Aorta (tissue), 5 donors: ENCODE measurements at places on chromosomes 2 and 18.

DNA sequence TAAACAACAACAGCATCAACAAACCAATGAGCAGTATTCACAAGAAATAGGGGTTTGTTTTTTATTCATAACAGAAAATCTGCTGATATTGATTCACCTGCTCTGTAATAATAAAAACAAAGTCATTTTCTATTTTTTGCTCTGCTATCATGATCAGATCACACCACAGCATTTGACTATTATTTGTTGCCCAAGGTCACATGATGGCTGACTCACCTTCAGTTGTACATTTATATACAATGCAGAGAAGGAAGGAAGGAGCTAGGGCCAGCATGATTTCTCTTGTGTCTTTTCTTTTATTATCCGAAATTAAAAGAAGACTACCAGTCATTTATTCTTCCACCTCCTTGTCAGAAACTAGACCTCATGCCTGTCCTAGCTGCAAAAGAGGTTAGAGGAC, 1427.7 kb upstream of the CELF4 start:
- DNase-seq, result no peak

DNA sequence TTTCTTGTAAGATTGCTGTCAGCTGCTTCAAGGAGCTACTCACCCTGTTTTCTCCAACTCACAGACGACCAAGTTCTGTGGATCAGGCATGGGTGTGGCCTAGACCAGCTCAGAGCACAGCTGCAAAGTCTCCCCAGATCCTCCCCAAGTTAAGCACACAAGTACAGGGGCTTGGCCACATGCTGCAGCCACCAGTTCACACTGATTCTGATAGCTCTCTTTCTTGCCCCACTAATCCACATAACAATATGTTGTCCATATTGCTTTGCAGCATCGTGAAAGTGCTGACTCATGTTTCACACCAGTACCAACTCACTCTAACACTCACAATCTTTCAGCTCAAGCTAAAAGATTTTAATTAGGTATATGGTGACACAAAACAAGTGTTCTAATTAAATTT, 437.0 kb downstream of the PARD3B start:
- DNase-seq, result no peak

DNA sequence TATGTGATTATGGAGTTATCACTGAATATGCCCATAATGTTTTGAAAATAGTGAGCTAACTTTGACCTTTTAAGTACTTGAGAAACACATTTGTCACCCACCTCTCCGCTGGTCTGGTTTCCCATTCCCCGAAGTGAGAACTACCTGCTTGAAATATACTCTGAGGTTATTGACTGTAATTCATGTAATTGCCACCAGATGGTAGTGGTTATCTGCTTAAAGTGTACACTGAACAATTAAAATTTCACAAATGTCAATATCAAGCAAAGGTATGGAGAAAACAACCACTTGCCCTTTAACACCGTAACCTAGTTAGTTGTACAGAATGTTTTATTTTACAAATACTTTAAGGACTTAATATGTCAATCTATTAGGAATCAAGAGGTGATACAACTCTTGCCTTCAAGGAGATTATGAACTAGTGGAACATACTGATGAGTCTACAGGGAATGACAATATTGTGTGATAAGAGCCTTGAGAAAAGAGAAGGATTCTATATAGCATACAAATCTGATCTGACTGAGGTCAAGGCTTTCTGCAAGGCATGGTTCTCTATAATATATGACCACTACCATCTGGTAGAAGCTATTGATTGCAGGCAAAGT, 316.8 kb upstream of the KCNH7 start:
- DNase-seq, result no peak

- no peak for DNase-seq
Observed at GRCh38 chr18:470661-471501, 29.6 kb downstream of the COLEC12 start.

DNA sequence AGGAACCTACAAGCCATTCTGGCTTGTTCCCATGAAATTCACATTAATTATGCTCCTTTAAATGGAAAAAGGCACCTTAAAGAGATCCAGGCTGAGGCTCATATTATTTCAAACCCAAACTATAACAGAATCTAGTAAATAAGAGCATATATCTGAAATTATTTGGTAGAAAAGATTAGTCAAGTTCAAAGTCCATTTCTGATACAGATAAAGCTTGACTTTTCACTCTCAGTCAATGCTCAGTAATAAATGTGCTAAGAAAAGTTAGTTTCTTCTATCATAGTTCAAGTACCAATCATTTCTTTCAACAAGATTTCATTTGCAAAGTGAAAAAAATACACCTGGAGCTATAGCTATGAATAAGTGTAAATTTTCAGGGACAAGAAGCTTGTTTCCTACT, 61.8 kb upstream of the NARS1 start:
- DNase-seq, result no peak

GRCh38 chr18:11005528-11005927, 143.8 kb downstream of the PIEZO2 start:
- no peak for DNase-seq

DNA sequence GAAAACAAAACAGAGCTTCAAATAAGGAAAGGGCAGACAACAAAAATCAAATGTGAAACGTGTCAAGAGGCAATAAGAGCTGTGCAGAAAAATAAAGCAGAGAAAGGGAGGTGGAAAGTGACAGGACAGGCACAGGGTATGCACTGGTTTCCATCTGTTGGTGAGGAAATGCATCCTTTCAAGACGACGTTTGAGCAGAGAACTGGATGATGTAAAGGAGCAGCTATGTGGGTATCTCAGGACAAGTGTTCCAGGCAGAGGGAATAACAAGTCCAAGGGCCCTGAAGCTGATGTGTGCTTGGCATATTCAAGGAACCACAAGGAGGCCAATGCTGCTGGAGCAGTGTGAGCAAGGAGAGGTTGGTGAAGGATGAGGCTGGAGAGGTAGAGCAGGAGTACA, 168.9 kb upstream of the SERPINE2 start:
- DNase-seq, result no peak

DNA sequence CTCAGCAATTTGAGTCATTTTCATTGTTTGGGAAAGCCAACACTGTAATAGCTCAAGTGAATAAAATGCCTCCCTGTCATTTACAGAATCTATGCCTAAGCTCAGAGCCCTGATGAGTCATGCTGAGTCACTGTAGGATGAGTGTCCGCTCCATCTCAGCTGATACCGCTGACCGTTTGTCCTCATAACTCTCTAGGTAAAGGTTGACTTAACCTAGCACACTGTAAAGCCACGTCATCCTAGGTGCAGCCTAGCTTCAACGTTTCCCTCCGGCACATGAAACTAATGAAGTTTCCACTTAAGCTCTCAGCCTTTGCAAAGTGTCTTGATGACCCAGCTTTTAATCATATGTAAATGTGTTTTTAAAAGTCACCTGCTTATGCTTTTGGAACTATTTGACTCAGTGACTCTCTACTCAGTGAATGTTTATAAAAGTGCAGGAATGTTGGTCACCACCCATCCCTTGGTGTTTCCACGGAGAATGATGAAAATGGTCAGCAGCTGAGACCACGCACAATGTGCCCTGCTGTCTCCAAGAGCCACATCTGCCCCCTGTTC, 154.0 kb downstream of the PMAIP1 start:
- DNase-seq, result no peak

DNA sequence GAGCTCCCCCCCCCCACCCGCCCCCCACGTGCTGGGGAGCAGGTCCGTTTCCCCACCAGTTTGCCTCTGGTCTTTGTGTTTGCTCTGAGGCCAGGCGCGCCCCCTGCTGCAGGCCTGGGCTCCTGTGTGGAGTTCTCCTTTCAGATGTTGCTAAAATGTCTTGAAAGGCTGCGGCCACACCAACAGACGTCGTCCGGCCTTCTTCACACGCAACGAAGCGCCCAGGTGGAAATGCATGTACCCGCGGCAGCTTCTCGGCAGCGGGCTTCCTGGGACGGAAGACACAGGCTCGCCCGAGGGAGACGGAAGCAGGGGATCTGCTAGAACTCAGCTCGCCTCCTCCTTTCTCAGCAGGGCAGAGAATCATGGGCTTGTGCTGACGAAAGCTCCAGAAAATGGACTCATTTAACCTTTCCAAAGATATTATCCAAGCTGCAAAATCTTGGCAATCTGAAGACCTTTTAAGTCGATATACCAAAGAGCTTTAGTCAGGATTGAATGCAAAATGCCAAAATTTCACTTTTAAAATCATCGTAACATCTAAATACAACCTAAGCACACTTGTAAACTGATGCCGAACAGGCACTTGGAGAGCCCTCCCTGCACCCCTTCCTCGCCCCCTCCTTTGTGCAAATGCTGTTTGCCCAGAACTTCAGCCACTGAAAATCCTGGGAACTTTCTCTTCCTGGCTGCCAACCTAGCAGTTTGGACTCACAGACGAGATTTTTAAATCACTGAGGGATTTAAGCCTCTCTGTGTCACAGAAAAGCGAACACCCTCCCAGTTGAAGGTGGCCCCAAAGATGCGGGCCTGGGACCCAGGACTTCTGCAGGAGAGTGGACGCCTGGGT, 125.5 kb upstream of the ZNF516 start:
- peak; percentile 86 for DNase-seq

GRCh38 chr2:71465356-71465755, 12.0 kb downstream of the DYSF start:
- DNase-seq, result no peak

- DNase-seq, result peak; percentile 94
Observed at GRCh38 chr2:238847841-238848690, at the start of gene TWIST2. Gene TWIST2 (plus strand): TSS chr2:238848085. CDS start chr2:238848216, 131 bp downstream.

- DNase-seq, result no peak
Observed at GRCh38 chr2:86769838-86770237, 20.9 kb downstream of the CD8A start.

- DNase-seq, result no peak
Observed at GRCh38 chr2:149783284-149783683, 195.7 kb upstream of the MMADHC start.

DNA sequence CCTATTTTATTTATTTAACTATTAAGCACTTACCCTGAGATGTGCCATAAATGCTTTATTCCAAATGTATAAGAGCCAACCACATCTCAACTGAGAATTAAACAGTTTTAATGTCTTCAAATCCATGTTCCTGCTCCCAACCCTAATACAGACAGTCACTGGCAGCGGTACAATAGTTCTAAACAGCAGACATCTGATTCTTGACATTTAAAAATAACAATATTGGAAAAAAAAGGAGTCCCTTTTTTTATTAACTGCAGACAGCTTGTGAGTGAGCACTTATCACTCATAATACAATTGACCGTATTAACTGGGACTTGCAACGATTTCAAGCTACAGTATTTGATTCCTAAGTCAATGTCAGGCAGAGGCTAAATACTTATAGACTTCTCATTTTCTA, 424.6 kb downstream of the TGIF1 start:
- no peak for DNase-seq

GRCh38 chr2:221075203-221075602, 496.9 kb downstream of the EPHA4 start:
- no peak for DNase-seq

DNA sequence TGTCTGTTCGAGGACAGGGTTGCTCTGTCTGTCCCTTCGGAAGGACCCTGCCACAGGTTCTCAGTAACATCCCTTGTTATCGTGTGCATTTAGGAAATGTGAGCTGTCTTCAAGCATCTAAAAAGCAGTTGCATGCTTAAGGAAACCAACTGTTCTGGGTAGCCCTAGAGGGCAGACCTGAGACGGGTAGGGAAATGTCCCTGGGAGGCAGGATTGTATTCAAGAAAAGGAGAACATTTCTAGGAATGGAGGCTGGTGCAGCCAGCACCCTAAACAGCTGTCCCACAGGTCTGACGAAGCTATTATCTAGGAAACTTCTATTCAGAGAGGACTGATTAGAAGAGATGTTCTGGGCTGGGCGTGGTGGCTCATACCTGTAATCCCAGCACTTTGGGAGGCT, 414.2 kb downstream of the NBAS start:
- no peak for DNase-seq

DNA sequence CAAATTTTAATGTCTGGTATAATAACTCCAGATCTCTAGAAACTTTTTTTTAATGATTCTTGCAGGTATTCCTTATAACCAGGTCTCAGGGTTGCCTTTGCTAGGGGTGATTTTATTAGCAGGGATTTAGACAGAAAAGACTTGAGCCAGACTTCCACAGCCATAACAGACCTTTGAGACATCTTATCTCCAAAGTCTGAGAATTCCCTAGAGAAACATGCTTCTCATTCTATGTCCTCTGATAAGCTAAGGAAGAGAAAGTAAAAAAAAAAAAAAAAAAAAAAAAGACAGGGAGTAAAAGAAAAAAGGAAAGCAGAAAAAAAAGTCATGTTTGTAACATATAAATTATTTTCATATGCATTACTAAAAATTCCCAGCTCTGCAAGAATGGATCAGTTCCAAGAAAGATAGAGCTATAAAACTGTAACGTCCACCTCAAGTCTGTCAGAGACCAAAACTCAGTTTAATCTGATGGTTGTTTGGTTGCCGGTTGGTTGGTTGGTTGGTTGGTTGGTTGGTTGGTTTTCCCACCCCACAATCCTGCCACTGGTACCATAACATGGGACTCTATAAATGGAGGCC, 153.8 kb downstream of the COL6A3 start:
- no peak for DNase-seq

DNA sequence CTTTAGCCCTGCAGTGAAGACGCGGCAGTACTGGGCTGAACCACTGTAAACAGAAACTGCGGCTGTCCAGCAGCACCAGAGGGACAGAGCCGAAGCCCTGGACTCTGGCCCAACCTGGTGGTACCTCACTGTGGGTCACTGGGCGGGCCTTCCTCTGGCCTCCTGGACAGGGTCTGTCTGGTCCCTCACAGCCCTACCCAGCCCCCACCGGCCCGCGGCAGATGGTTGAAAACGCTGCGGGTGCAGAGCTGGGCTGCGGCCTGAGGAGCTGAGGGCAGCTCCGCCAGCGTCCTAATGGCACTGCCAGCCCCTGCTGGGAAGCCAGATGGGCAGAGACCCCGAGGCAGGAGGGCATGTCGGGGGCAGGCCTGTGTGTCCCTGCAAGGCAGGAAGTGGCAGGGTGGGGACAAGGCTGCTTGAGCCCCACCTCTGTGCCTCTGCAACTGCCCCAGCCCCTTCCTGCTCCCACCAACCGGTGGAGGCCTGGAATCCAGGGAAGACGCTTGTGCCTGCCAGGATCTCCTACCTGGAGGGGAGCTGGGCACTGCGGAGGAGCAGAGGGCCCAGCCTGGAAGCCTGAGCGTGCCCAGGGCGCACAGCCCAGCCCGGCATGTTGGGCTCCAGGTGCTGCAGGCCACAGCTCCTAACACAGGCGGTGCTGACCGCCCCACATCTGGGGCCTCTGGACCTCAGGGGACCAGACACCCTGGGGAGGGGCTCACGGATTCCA, 36.3 kb downstream of the HS6ST1 start:
- DNase-seq, result peak; percentile 71

DNA sequence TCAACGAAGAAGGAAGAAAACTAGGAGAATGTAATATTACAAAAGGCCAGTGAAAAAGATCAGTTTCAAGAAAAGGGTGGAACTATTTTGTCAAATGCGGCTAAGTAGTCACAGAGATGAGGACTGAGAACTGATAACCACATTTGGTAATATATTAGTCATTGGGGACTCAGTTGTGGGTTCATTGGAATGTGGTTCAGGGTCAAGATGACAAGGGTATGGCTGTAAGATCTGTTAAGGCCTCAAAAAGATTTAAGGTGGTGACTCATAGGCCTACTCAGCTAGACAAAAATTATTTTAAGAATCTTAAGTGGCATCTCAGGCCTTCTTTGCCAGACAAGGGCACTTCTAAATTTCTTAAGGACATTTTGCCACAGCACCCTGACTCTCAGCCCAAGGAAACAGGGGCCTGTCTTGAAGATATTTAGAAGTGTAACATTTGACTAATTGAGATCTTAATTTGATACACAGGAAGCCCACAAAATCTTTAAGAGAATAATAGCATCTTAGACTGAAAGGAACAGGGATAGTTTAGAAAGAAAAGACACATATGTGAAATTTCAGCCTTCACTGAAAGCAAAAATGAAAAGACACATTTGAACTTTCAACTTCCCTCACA, 81.3 kb downstream of the STRADB start:
- no peak for DNase-seq
